ENCODE measurements at places on chromosomes 16 and 17. TPM values are rescaled to one million over a fixed set of nuclear protein-coding genes. Genes with fewer than 3 reads are reported as not detected.

Gene LDHD
- 0.08 TPM for total RNA-seq

Gene C16orf92
- total RNA-seq = not detected

GRCh38 chr16:67013823-67014633 is 14.9 kb upstream of the CBFB start:
- DNase-seq = peak; percentile 16

DNA sequence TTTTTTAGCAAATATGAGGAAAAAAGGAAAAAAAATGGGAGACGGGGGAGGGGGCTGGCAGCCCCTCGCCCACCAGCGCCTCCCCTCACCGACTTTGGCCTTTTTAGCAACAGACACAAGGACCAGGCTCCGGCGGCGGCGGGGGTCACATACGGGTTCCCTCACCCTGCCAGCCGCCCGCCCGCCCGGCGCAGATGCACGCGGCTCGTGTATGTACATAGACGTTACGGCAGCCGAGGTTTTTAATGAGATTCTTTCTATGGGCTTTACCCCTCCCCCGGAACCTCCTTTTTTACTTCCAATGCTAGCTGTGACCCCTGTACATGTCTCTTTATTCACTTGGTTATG is 1.2 kb upstream of the TMEM88 start:
- no peak for DNase-seq

DNA sequence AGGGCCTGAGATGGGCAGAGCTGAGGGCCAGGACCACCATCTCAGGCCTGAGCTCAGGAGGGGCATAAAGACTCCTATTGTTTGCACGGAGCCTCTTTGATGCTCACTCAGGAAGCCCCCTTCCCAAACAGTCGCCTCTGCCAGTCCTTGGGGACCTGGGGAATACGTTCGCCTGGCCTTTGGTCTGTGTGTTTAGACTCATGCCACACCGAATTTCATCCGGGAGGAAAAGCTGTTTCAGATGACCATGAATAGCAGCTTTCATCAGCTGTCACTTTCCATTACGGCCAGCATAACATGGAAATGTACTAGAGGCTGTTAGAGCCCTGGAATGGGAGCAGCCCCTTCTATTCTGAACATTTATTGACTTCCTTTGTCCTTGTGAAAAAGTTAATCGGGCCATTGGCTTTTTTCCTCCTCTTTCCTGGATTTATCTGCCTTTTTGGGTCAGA is 139.0 kb downstream of the HS3ST3A1 start:
- DNase-seq = no peak

- no peak for DNase-seq
Measured at GRCh38 chr16:48912360-48912759, 302.4 kb upstream of the N4BP1 start.

DNA sequence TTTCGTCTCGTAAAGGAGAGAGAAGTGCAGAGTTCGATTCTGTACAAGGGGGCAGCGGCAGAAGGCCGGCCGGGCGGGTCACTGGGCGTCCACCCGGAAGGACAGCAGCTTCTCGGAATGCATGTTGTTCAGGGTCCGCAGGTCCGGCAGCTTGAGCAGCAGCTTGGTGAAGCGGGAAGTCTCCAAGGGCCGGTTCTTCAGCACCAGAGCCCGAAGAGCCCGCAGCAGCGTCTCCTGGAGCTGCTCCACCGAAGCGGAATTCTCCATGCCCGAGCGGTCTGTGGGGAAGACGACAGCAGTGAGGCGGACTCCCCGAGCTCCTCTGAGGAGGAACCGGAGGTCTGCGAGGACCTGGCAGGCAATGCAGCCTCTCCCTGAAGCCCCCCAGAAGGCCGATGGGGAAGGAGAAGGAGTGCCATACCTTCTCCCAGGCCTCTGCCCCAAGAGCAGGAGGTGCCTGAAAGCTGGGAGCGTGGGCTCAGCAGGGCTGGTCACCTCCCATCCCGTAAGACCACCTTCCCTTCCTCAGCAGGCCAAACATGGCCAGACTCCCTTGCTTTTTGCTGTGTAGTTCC is 7.3 kb downstream of the NR1D1 start:
- no peak for DNase-seq

DNA sequence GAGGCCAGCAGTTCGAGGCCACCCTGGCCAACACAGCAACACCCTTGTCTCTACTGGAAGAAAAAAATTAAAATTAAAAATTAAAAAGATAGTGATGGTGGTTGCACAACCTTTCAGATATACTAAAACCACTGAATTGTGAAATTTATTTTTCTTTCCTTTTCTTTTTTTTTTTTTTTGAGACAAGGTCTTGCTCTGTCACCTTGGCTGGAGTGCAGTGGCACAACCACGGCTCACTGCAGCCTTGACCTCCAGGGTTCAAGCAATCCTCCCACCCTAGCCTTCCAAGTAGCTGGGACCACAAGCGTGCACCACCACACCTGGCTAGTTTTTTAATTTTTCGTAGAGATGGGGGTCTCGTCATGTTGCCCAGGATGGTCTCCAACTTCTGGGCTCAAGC is 254.4 kb downstream of the SLC39A11 start:
- no peak for DNase-seq

- DNase-seq = no peak
Measured at GRCh38 chr17:34125010-34125409, 130.1 kb upstream of the CCL2 start.
